Left renal cortex interstitium (tissue), 4 donors: ENCODE measurements at places on chromosomes 5 and 9. TPM values are rescaled to one million over a fixed set of nuclear protein-coding genes. Genes with fewer than 3 reads are reported as not detected.

DNA sequence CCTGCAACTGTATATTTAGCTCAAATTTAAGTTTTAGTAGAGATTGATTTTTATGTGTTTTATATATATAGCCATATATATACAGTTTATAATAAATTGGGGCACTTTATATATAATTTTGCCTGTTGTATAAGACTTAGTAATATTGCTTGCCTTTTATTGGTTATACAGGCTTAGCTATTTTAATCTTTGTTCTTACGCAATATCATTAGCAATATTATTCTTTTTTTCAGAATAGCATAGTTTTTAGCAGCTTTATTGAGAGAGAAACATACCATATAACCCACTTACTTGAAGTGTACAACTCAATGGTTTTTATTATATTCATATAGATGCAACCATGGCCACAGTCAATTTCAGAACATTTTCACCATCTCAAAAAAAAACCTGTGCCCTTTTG lies 28.0 kb downstream of the CDO1 start:
- DNase-seq = no peak

FBXL7 gene
- polyA plus RNA-seq = 29.8 TPM

CYSRT1 gene
- 19.8 TPM for polyA plus RNA-seq

DNA sequence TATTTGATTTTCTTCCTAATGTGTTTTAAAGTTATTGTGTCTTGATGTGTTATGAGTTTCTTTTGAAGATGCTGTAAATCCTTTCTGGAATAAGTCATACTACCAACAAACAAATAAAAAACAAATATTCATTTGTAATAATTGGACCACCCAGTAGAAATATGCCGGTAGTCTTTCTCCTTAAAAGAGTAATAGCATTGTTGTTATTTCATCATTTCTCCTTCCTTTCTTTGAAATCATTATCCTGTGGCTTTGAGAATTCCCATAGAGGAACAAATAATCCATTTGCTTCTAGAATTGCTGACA lies 169.4 kb downstream of the NNT start:
- no peak for DNase-seq

NPR3 gene
- polyA plus RNA-seq = 17.5 TPM
